ENCODE measurements at places on chromosomes 2 and 18.

GRCh38 chr2:213234641-213235040 lies 49.6 kb upstream of the SPAG16 start:
- DNase-seq = no peak

DNA sequence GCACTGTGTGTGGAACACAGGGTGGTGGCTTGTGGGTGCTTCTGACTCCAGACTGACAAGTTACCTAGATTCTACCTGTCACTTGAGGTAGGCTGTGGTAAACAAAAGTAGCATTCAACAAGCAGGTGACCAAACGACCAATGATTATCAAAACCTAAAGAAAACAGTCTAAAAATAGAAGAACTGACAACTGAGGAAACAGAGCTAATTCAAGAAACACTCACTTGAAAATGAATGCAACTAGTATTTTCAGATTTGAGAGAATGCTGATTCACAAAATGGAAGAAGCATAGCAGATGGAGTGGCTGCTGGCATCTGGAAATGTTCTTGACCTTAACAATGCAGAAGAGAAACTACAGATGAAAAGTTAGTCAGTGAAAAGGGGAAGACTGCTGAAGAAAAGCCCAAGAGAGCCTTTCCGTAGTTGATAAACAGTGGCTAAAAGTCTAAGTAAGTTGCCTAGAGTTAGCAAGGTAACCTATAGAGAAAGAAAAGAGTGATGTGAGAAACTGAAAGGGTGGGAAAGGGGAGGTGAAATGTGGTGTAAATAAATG lies 170.4 kb downstream of the NCK2 start:
- DNase-seq = no peak

- DNase-seq = no peak
These were observed 110.9 kb downstream of the CABYR start for GRCh38 chr18:24249716-24250115.

DNA sequence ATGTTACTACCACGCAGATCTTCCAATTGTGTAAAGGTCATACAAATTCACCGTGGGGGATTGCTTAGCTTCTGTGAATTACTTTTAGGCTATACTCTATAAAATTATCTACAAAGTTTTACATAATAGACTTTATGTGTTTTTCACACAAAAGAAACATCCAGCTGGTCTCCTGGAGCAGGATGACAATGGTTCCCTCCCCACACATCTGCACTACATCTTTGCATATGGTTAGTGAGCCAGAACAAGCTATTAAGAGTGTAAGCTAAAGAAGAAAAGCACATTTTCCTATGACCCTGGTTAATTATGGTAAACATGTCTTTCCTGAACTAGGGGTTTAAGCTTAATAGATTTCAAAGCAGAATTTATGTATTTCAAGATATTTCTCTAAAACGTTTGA lies 295.1 kb downstream of the ASXL3 start:
- DNase-seq = no peak

DNA sequence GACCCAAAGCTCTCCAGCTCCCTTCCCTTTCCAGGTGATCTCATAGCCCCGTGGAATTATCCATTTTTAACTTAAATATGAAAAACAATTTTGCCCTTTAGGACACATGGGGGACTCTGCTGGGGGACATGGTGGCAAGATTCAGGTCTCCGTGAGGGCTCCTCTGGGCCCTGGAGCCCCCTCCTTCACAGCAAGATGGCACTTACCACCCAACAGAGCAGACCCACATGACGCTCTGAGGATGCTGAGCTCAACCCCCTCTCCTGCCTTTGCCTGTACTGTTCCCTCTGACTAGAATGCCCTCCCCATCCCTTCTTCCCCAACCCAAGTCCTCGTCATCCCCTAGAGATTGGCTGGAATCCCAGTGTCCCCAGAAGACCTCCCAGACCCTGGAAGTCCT lies 17.2 kb downstream of the TEX51 start:
- DNase-seq = no peak

DNA sequence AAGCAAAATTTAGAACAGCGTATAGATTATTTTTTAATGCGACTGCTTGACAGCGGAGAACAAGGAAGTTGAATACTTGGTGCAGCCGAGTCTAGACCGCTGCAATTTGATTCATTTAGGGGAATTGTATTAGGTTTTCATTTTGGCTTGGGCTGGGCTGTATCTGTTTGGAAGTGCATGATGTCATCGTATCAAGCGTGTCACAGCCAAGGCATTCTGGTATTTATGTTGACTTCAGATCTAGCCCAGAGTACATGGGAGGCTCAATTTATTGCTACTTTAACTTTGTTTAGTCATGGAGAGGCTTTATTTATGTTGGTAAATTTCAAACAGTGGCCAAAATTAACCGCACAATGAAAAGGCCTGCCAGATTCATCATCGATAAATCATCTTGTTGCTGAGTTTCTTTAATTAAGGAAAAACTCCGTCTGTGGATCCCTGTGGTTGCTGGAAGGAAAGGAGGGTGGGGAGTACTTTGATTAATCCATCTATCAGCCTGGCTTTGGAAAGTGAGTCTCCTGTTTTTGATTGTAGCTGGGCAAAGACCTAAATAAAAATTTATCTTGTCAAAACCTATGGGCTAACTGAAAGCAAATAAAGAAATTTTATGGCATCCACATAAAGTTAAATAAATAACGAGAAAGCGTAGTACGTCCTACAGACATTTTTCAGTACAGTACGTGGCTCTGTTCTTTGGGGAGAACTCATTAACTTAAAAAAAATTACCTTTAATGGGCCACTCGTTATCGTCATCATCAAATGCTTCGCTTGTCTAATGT lies 230.4 kb upstream of the SPRED2 start:
- DNase-seq = peak; percentile 85

- DNase-seq = no peak
These were observed 22.6 kb downstream of the MAPK4 start for GRCh38 chr18:50582500-50582899.

Data from EL (cell line).